CD4-positive, alpha-beta T cell treated with Interleukin-6 at 100 ng/mL for 8 hours (primary cell): ENCODE measurements at places on chromosomes 3 and 15.
A peak's percentile ranks its signal among the peaks of the same experiment; 100 is the strongest.

- DNase-seq: peak; percentile 4
Measured at GRCh38 chr3:44045476-44046275, 196.0 kb upstream of the TOPAZ1 start.

DNA sequence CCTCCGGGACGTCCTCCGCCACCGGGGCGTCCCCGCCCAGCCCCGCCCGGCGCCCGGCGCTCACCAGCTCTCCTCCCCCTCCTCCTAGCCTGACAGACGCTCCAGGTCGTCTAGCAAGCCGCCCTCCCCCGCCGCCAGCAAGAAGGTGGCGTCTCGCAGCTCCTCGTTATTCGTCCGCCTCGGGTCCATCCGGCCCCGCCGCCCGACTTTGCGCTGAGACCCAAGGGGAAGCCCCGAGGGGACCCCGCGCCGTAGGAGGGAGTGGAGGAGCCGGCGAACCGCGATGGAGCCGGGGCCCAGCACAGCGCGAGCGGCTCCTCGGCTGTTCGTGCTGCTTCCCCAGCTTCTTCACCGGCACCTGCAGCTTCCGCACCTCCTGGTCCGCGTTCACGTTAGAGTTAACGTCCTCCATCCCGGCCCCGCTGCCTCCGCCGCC lies 26.3 kb upstream of the MTHFS start:
- peak; percentile 53 for DNase-seq

DNA sequence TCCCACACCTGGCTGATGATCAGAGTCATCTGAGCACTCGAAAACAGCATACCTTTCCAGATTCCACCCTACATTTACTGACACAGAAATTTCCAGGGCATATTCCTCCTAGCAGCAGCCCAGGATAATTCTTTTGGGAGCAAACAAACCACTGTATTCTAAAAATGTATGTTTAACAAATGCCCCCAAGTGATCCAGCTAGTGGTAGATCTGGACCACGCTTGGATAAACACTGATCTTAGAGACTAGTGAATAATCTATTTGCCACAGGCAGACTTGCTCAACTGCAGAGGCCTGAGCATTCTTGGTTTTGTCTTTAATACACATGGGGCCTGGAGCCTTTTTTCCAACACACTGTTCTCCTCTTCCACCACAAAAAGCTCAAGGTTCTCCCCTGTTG lies 89.6 kb downstream of the TM4SF4 start:
- DNase-seq: no peak

DNA sequence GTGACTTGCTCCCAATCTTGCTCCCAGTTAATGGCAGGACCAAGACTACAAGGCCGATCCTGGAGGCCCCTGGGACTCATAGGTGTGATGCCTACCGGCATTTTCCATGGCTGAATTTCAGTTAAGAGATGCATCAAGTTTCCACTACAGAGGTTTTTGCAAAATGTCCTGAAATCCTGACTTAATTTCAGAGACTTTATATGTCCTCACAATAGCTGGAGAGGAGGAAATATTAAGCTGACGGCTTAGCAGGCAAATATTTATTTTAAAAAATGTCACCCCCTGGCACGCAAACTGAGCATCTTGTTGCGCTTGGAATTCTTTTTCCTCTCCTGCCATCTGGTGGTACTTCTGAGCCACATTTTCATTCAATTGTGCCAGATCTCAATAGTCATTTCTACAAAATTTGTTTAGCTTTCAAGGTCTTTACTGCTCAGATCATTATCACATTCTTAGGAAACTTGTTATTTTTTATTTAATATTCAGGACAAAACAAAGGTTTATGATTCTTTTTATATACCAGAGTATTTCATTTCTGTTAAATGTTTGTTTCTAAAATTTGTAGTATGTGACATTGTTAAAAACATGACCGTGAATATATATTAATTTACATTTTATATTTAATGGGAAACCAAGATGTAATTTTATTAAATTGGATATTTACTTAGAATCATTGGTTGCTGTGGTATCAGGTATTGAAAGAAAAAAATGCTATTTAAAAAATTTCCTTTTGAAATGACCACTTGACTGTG lies 189.2 kb upstream of the THRB start:
- DNase-seq: no peak

DNA sequence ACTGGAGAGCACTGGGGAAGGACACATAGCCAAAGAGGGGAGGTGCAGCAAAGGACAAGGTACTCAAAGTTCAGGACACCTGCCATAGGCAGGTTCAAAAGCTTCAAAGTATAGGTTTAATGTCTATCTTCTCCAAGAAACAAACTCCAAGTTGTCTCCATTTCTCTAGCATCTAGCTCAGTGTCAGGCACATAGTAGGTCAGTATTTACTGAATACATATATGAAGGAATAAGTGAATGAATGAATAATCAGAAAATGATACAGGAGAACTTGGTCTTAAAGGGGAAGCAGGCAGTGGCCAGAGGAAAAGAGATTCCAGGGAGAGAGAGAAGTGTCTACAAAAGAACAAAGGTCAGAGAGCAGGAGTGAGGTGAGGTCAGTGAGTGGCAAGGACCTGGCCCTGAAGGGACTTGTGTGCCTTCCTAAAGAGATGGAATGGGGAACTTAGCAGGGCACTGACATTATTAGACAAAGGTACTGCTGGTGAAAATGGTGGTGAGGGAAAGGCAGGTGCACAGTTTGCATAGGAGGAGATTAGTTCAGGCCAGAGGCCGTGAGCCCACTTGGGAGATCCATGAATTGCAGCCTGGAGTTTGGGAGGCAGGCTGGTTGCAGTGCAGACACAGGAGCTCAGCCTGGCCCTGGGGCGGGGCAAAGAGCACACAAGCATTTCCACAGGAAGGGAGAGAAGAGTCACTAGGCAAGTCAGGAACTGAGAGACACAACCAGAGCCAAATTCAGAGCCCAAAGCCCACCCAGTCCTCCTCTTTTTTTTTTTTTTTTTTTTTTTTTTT lies 21.4 kb downstream of the TBC1D2B start:
- no peak for DNase-seq

- no peak for DNase-seq
Measured at GRCh38 chr3:46442576-46443530, 21.9 kb downstream of the LTF start.

- DNase-seq: no peak
Measured at GRCh38 chr3:101497803-101498202, 15.2 kb downstream of the SENP7 start.

DNA sequence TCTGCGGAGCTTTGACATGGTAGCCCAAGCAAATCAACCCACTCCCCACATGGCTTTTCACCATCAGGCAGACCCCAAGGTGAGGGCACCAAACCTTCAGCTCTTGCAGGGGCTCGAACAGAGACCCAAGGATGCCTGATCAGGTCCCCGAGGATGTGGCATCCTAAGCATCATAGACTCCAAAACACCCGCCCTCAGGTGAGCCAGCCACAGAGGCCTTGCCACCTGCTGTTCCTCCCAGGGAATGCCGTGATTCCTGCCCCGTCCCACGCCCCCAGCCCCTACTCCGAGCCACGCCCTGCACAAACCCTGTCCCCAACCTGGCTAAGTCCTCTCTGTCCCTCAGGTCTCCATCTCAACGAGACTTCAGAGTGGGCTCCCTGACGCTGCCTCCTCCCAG lies 34.7 kb upstream of the SLC41A3 start:
- DNase-seq: no peak

DNA sequence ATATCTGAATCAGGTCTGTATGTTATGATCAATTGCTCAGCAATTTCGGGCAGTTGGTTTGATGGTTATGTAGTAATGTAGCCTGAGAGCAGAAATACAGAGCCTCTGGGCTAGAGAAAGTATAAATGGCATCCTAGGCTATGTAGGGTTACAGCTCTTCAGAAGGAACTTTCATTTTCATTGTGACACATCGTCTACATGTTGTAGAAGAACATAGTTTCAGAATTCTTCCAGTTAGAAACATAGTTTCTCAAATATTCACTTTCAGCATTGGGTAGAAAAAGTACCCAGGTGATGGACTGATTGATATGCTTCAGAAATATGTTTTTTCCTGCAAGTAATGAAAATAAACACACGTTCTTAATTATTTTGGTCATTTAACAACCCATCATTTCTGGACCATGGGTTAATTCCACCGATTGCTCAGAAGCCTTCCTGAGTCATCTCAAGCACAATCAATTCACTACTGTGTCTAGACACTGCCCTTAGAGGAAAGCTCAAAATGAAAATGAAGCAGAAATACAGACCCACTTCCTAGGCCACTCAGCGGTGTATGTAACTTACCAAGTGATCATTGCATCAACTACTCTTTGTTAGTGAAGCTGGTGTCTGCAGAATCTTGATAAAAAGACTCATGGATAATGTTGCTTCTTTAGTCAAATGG lies 88.8 kb upstream of the TSEN2 start:
- DNase-seq: no peak

DNA sequence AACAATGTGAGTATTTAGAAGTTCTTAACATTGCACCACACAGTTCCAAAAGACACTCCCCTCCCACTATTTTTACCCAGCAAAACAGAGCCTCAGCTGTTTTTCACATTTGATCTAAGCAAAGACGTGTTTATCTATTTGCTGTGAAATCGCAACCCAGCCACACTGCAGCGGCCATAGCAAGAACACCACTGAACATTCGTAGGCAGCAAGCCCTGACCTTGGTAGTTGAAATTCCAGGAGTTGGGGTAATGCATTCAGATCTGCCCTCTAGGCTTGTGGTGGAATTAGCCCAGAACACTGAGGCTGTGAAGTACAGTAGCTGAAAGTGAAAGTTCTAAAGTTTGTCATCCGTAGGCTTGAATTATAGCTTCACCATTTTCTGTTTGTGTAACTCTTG lies 17.1 kb upstream of the SLC24A5 start:
- no peak for DNase-seq

GRCh38 chr3:9779721-9780457 lies 10.1 kb upstream of the CAMK1 start:
- DNase-seq: peak; percentile 34

- DNase-seq: no peak
Measured at GRCh38 chr15:78751602-78751979, 59.7 kb downstream of the ADAMTS7 start.

DNA sequence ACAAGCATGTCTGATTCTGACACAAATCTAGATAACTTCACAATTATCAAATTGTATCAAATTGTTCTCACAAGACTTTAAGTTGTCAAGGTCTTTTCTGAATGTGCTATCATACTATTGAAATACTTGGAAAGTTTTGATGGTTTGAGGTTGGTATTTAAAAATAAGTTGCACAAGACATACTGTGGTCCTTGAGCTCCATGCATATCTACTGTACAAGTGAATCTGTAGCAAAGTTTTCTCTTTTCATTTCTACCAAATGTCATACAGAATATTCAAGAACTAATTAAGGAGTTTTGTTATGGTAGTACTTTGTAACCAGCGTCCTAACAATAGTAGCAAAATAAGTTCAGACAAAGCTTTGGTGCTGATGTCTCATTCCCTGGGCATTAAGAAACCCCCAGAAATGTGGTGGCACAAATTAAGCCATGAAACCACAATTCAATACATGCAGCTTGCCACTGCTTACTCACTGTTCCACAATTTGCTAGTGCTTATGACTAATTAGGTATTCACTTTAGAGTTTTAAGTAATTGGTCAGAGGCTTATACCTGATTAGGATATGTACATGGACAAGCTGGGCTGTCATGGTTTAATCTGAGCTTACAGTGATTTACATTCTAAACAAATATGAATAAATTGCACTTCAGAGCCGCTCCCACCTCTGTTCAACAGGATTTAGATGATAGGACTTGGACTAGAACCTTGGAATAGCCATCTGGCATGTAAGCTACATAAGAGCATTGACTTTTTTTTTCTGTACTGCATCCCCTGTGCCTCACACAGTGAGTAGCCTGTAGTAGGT lies 8.8 kb downstream of the TBC1D23 start:
- no peak for DNase-seq

DNA sequence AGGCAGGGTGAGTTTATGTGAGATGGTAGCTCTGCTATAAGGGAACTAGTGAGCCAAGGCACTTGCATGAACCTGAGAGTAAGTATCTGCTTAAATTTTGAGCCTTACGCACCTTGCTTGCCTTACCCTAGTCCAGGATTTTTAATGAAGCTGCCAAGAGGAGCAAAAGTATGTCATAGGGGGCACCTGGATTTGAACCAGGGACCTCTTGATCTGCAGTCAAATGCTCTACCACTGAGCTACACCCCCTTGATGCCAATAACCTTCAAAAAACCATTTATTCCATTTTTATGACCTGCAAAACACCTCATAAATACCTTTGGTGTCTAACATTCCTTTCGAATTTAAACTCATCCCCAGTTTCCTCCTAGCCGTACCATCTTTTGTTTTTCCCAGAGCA lies 88.3 kb upstream of the ACP3 start:
- DNase-seq: no peak

- DNase-seq: no peak
Measured at GRCh38 chr3:134376786-134377426, 2.7 kb upstream of the AMOTL2 start.

DNA sequence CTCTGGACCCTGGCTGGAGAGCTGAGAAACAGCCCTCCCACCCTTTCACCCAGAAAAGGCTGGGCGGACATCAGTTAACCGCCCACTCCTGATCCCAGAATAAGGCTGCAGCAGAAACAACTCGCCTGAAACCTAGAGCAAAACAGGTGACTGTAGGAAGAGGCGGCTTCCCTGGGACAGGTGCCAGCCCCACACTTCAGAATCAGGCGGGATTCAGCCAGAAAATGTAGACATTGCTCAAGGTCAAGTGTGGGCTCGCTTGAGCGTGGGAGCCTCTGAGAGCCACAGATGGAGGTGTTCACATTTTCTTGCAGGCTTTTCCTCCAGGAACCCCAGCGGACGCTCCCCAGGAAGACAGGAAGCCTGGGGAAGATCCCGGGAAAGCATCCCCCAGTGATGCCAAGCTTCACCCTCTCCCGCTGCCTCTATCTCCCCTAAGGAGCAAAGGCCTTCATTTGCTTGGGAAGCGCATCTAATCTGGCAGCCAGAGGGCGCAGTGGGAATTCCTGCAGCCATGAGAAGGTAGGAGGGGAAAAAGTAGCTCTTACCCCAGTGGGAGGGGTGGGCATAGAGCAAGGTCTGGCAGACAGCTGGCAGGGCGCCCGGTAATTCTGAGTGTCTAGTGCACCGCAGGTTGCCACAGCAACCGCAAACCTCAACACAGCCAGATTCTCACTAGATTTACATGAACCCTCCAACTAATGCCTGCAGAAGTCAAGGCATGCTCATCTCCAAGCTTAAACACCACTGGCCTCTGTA lies 77.7 kb downstream of the OCA2 start:
- no peak for DNase-seq

GRCh38 chr3:133278260-133279043 lies 121.4 kb upstream of the BFSP2 start:
- DNase-seq: no peak

- DNase-seq: no peak
Measured at GRCh38 chr3:33910031-33910430, 111.6 kb downstream of the PDCD6IP start.
